Right lobe of liver (tissue), 6 donors: ENCODE measurements at places on chromosomes 2 and 18.

DNA sequence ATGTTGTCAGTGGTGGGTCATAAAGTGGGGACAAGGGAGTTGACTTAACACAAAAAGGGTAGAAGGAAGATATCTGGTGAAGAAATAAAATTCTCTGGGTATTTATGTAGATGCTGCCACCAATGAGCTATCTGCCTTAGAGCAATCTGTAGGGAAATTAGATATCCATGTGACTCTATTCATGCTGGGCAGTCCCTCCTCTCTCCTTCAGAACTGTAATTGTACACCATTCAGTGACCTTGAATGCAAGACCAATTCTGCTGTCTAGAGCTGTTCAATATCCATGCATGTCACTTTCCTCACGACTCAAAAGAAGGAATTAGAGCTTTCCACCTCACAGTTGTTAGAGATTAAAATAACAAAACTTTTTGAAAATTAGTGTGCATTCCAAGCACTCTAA is 28.6 kb upstream of the TDRD15 start:
- DNase-seq: no peak

- no peak for DNase-seq
Observed at GRCh38 chr2:96631804-96632435, 6.2 kb downstream of the KANSL3 start.

GRCh38 chr2:17791817-17792130 is 24.5 kb upstream of the MSGN1 start:
- DNase-seq: no peak

GRCh38 chr2:233829193-233830110 is 24.9 kb downstream of the HJURP start:
- peak; percentile 26 for DNase-seq

DNA sequence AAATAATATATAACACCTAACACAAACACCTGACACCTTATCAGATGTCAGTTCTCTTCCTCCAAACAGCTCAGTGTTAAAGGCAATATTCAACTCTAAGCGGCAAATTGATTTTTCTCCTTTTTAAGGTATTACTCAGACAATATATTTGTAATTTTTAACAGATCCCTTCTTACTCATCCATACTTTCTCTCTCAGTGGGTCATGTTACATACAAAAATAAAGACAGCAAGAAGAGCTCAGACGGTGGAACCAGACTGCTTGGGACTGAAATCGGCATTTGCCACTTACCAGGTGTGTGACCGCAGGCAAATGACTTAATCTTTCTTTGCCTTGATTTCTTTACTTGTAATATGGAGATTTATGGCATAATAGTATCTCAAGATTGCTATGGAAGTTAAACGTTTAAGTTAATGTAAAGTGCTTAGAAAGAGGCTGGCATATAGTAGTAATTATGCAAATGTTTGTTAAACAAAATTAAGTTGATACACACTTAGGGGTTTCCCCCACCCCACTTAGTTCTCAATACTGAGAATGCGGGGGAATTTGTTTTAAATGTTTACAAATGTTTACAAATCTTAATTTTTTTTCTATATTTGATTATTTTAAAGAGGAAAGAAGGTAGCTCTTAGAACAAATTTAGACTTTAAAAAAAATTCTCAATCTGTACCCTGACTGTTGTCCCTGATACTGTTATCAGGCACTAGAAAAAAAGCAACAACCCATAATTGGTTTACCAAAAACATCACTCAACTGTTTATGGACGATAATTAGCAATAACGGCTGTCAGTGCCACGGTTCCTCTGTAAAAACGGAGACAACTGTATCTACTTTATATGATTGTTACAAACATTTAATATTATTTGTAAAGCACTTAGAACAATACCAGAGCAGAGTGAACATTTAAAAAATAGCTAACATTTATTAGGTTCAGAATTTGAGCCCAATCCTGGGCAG is 25.6 kb downstream of the MAP3K2 start:
- DNase-seq: no peak

- DNase-seq: no peak
Observed at GRCh38 chr2:12152888-12153287, 406.5 kb downstream of the LPIN1 start.

GRCh38 chr2:152861349-152861942 is 143.0 kb downstream of the ARL6IP6 start:
- no peak for DNase-seq

GRCh38 chr18:46577546-46577945 is 79.5 kb downstream of the LOXHD1 start:
- DNase-seq: no peak

GRCh38 chr18:13574355-13574754 is 152.0 kb downstream of the FAM210A start:
- no peak for DNase-seq

DNA sequence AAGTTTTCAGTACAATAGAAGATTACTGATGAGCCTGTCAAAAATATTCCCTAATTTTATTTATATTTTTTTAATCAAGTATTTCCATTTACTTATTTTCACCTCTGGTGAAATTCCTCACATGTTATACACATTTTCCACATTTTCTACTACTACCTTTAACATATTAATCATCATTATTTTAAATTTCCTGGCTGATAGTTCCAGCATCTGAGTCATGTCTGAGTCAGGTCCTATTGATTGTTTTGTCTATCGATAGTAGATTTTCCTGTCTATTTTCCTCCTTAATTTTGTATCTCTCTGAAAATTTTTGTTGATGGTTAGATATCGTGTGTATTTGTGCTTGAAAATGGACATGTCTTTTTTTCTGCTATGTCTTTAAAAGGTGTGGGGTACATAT is 211.8 kb upstream of the DSEL start:
- DNase-seq: no peak

GRCh38 chr18:9722691-9723090 is 14.6 kb downstream of the RAB31 start:
- DNase-seq: no peak

DNA sequence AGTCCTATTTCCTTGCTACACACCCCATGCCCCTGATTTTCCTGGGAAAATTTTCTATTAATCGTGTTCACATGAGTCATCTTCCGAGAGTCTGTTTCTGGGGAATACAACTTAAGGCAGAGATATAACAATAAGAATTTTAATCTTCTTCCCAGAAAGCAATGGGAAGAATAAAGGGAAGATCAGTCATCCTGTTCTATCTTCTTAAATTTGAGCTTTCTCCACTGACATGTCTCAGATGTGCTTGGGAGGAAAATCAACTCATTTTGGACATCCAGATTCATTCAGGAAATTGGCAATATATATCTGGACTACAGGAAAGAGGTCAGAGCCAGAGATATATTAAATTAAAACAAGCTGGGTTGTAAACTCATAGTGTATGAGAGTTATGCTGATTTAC is 62.3 kb upstream of the SPAG16 start:
- DNase-seq: no peak

- peak; percentile 22 for DNase-seq
Observed at GRCh38 chr18:37525262-37525585, 40.4 kb downstream of the CELF4 start.

DNA sequence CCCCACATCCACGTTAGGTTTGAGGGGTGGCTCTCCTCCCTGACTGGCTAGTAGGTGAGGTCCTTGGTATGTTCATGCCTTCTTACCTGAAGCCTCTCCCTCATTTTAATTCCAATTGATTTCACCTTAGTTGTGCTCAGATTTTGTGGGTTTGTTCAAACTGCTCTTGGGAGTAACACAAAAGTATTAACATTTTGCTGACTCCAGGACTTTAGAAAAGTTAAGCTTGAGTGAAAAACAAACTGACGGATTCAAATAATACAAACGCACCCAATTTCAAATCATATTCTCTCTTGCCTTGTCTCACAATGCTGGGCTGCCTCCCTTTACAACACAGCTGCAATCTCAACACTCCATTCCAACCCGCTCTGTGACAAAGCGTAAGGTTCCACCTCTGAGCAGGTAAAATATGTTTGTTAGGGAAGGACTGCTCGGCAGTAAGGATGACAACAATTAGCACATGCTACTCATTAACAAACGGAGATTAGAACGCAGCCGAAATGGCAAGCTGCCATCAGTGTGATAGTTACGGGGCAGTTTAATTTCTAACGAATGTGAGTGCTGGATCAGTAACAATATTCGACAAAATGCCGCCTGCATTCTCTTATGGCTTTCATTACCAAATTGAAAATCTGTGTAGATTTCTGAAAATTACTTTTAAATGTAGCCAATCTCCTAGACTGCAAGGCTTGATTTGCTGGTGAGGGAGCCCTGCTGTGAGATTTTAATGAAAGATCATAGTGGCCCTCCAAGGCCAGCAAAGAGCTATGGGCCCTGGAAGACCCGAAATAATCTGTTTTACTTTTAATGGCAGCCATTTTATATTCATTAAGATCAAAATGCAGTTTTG is 730.6 kb upstream of the FANCL start:
- DNase-seq: no peak

- no peak for DNase-seq
Observed at GRCh38 chr18:54260396-54261072, 8.8 kb upstream of the POLI start.

DNA sequence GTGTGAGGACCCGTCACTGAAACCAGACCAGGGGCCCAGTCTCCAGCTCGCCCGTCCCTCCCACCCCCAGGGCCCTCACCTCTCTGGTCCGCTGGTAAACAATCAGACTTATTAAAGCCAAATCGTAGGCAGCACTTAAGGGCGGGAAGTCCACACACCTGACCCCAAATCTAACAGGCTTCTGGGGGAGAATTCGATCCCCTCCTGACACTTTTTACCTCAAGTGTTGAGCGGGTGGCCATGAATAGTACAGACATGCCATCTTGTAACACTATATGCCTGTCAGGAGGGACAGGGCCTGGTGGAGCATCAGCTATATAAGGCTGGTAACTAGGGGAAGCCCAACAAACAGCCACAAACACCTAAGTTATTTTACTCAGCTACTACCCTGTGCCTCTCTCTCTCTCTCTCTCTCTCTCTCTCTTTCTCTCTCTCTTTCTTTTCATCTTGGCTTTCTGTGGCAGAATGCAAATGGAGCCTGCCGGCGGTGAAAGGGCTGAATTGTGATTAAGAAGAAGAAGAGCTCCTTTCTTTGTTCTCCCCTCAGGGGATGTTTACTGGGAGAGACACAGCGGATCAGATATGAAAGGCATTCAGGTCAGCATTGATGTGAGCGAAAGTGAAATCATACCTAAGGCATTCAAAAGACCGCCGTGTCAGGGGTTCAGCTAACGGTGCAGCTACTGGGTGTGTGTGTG is 9.5 kb downstream of the ZEB2 start:
- DNase-seq: no peak

DNA sequence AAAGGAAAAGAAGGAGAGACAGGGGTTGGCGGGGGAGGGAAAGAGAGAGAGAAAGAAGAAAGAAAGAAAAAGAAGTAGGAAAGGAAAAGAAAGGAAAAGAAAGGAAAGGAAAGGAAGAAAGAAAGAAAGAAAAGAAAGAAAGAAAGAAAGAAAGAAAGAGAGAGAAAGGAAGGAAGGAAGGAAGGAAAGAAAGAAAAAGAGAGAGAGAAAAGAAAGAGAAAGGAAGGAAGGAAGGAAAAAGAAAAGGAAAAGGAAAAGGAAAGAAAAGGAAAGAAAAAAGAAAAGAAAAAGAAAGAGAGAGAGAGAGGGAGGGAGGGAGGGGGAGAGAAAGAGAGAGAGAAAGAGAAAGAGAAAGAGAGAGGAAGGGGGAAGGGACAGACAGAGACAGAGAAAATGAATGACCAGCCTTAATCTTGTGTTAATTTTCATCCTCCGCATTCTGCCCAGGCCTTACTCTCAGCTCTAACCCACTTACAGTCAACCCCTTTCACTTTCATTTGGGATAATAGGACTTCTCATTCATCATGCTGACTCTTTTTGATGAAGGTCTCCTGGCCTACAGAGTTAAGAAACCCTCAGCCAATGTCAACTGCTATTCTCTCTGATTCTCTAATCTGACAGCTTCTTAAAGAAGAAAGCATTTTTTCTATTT is 207.3 kb downstream of the SUCLG1 start:
- no peak for DNase-seq

DNA sequence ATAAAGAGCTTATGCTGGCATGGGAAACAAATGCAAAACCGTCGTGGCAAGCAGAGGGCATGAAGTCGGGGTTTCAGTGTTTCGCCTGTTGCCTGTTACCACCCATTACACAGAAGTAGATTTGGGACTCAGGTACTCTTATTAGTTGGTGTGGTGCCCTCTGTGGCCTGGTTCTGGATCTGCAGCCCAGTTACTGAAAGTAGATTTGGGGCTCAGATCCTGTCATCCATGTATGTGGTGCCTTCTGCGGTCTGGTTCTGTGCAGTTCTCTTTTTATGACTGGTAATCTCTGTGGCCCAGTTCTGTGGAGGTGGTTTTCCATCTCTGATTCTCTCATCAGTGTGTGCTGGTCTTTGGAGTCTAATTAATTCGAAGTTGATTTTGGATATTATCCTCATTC is 45.2 kb downstream of the ADNP2 start:
- DNase-seq: no peak

GRCh38 chr2:115161771-115162493 is 719.5 kb downstream of the DPP10 start:
- no peak for DNase-seq

DNA sequence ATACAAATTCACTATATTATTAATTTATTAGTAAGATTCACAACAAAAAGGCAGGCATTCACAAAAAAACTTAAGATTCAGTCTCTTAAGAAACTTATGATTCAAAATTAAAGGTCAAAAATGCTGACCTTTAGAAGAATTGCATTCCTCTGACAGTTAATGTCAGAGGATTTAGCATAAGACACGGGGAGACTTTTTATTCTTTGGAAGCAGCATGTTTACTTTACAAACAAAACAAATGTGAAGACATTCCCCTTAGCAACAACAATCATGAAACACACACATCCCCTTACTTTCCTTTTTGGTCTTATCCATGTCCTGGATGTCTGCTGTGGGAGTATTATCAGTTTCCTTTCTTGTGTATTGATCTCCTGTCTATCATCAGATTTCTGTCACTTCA is 117.1 kb downstream of the RAD51AP2 start:
- DNase-seq: no peak
